Mesenteric fat pad (tissue), 1 donor: ENCODE measurements at places on chromosomes 2 and 18. TPM values are rescaled to one million over a fixed set of nuclear protein-coding genes. Genes with fewer than 3 reads are reported as not detected.

AMER3 gene
- total RNA-seq, result not detected

ARHGEF33 gene
- total RNA-seq, result 0.35 TPM

POTEC gene
- total RNA-seq, result not detected

TEX44 gene
- total RNA-seq, result not detected

KCNG2 gene
- total RNA-seq, result 0.51 TPM

RIT2 gene
- total RNA-seq, result not detected

CCDC74B gene
- total RNA-seq, result 0.64 TPM

SRD5A2 gene
- 0.06 TPM for total RNA-seq

HOXD13 gene
- 1.1 TPM for total RNA-seq

PKDCC gene
- 289 TPM for total RNA-seq

CDH2 gene
- 0.71 TPM for total RNA-seq

GMCL1 gene
- 26.5 TPM for total RNA-seq

CXCR1 gene
- 7.2 TPM for total RNA-seq

SLC40A1 gene
- 48.5 TPM for total RNA-seq

STARD6 gene
- total RNA-seq, result not detected
